ENCODE measurements at places on chromosomes 5 and 9.

GRCh38 chr5:175885813-175886212 lies 14.4 kb downstream of the CPLX2 start:
- DNase-seq: no peak

DNA sequence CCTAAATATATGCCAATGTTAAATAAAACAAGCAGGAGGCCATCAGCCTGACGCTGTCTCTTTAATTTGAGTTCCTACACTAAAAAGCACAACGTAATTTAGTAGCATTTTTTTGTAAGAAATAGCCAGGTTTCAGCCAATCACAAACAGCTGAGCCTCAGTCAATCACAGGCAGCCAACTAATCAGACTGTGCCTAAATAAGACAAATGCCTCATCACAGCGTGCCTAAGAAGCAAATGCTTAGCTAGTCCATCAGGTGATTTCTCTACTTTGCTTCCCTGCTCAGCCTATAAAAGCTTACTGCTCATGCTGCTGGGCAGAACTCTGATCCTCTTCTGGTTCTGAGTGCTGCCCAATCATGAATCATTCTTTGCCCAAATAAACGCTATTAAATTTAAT lies 38.3 kb upstream of the RORB start:
- DNase-seq: no peak

- no peak for DNase-seq
Observed at GRCh38 chr5:57102905-57103255, 71.0 kb upstream of the GPBP1 start.

GRCh38 chr9:77872863-77873262 lies 158.7 kb downstream of the GNAQ start:
- no peak for DNase-seq

DNA sequence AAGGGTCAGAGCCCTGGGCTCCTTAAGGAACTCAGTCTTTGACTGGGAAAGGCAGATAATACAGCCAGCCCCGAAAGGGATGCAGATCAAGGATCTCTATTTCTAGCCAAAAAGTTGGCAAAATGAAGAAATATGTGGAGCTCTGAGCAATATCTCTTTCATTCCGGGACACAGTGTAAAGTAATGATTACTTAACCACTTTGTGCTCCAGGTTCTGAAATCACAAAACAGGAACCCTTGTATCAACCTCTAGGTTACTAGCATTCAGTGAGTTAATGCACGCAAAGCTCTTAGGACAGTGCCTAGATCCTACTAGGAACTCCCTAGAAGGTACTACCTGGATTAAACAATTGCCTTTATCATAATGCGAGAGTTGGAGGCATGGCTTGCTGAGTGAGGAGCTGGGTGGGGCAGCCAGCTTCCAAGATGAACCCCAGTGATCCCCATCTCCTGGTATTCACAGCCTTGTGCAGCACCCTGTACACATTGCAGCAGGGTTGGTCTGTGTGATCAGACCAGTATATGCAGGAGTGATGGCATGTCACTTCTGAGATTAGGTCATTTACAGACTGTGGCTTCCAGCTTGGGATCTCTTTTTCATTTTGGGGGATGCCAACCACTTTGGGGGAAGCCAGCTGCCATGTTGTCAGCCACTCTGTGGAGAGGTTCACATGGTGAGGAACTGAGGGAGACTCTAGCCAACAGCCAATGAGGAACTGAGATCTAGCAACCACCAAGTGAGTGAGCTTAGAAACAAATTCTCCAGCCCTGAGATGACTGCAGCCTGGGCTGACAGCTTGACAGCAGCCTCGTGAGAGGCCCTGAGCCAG lies 103.1 kb upstream of the SLC44A1 start:
- no peak for DNase-seq

DNA sequence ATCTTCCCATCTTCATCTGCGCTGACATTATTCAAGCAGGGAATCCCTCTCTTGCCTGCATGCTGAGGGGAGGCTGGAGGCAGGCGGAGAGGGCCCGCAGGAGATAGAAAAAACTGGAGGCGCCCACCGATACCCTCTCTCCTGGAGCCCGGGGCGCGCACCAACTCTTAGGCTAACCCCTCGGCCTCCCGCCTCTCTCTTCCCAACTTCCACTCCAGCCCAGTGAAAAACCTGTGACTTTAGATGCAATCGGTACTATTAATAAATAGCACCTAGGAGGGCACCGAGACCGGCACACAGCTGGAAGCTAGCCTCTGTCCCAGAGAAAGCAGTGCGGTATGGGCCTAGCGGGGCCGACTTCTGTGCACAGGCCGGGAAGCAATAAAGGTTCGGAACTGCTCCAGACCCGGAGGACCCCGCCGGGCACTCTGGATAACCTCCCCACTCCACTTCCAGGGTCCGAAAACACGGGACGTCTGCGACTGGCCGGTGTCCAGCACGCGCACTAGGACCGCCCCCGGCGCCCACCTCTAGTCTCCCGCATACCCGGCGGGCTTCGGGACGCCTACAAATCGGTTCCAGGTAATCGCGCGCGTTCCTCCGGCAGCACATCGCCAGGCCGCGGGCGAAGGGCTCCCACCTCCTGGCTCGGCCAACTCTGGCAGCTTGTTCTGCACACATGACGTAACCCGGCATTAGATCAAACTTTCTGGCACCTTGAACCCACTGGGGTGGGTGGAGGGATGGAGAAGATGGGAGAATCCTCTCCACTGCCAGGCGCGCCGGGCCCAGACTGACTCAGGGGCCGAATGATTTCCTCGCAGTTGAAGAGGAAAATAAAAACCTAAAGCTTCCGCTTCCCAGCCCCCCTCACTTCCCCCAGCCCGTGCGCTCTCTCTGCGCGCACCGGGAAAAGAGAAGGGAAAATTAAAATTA lies 1.4 kb downstream of the EFNA5 start:
- DNase-seq: no peak

GRCh38 chr9:115604831-115605483 lies 487.0 kb upstream of the TNC start:
- DNase-seq: no peak

- no peak for DNase-seq
Observed at GRCh38 chr5:178116143-178116885, 3.0 kb downstream of the N4BP3 start.

DNA sequence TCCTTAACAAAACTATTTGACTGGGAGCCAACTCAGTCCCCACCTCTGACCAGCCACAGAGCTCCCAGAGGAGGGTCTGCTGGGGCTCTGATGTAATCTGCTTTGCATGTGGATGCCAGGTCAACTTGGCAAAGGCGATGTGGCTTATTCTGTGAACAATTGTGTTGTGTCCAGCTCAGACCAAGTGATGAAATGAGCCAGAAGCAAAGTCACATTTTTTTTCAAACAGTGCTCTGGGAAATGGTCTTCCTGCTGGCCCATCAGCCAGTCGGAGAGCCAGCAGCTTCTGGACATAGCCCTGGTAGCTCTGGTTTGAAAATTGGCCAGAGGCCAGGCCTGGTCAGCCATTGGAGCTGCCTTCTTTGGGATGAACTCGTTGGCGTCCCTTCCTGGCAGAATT lies 86.5 kb downstream of the ANGPTL2 start:
- no peak for DNase-seq

GRCh38 chr5:52895075-52895474 lies 94.1 kb upstream of the ITGA2 start:
- no peak for DNase-seq

- DNase-seq: no peak
Observed at GRCh38 chr5:147190331-147190730, 44.5 kb upstream of the STK32A start.

DNA sequence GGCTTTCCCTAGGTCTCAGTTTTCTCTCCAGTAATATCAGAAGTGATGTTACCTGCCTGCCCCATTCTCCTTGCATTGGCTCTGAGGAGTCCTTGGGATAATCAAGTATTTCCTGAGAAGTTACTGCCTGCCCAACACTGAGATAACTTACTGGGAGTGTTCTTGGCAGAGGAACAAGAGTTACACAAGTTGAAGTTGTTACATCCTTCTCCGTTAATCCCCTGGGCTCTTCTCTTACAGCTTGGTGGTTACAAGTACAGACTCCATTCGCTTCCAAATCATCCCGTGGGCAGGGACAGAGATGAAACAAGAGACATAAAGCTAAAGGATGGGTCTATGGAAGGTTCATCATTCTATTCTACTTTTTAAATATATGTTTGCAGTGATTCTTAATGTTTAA lies 74.1 kb upstream of the SAP30L start:
- DNase-seq: no peak

DNA sequence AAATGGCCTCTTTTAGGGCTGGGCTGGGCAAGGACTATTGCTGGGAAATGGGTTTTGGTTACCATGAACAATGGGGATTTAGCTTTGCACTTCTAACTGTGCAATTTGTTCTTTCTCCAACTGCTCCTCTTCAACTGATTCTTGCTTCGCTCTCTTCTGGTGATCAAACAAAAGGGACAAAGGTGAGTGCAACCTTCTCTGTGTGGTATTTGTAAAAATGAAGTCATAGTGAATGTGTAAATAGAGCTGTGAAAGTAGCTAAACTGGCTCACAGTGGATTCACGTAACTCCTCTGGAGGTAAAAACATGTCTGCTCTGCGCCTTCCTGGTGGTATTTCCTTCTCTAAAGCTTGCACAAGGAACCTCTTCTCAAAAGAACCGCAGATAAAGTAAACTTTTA lies 20.9 kb upstream of the SPINK14 start:
- no peak for DNase-seq

DNA sequence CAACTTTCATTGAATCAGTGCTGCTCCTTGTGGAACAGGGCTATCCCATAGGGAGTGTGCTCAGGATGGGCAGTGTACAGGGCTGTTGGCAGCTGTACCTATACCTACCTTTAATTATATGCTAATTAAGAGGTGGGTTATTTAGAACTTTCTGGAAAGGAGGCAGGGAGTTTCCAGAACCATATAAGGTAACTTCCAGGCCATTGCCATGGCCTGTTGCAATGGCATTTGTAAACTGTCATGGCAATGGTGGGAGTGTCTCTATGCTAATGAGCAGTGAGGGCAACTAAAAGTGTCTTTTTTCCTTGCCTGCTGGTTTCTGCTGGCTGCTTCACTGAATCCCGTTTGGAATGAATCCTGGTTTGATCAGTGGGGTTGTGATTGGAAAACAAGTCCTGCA lies 2.3 kb upstream of the ARHGAP26 start:
- no peak for DNase-seq

- no peak for DNase-seq
Observed at GRCh38 chr5:14355391-14355790, 212.2 kb downstream of the TRIO start.

- no peak for DNase-seq
Observed at GRCh38 chr5:10073441-10074104, 176.1 kb downstream of the ATPSCKMT start.

DNA sequence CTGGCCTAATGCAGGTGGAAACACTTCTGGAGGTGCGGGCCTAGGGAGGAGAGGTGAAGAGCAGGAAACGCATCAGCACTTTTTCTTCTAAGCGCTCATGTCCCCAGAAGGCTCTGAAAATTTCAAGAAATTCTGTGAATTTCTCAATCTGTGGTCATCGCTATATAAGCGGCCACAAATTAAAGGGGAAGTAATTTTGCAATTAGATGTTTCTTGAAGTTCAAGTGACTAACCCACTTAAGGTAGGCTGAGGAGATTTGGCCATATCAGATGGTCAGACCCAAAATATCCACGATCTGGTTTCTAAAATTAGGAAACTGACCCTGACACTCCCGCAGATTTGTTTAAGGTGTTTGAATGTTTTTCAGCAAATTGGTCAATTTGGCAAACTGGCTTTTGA lies 16.6 kb upstream of the HMGCR start:
- DNase-seq: peak; percentile 39

DNA sequence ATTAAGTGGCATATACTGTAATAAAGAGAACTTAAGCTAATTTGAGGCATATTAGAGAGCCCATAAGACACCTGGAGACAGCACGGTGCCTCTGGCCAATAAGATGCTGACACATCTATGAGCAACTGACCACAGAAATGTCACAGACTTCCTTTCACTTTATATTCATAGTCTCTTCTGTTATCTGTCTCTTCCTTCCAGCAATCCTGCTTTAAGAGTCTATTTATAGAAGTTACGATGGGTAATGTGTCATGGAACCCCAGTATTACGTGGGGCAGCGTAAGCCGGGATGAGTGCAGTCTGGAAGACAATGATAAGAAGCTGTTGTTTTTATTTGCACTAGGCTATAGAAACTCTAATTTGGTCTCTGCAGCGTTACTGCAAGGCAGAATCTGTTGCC lies 136.8 kb downstream of the CFAP90 start:
- DNase-seq: no peak

DNA sequence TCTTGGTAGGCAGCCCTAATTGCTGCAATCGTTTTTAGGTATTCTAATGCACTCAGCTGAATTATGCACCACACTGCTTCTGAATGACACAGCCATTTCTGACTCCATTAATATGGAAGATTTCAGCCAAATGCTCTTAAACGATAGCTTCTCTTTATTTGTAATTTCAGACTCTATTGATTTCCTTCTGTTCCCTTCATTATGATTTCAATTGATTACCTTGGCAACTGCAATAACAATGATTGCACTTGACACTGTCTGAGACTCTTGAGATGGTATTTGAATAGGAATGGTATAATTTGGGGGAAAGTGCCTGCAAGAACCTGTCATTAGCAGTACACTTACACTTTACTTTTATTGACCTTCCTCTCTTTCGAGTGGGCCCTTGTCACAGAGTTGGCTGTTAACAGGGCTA lies 296.1 kb upstream of the DMAC1 start:
- no peak for DNase-seq

DNA sequence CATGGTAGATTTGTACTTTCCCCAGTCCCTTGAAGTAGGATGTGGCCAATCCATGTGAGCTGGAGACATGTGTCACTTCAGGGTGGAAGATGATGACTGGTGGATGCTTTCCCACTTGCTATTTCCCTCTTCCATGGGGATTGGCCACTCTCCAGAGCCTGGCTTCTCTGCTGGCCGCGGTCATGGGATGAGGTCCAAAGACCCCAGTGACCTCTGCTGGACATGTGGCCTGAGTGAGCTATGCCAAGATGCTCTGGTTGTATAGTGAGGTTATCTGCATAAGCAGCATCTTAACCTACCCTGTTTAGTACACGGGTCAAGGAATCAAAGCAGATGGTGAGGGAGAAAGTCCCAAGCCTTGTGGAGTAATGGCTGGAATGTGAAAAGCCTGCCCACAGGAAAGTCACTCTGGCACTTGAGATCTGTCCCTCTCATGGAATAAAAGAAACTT lies 47.1 kb downstream of the SH3PXD2B start:
- no peak for DNase-seq

All from KG1 (cell line).